ENCODE measurements at places on chromosomes 7 and 10.

- no peak for DNase-seq
These were observed 55.2 kb upstream of the RPA3 start for GRCh38 chr7:7773334-7774309.

DNA sequence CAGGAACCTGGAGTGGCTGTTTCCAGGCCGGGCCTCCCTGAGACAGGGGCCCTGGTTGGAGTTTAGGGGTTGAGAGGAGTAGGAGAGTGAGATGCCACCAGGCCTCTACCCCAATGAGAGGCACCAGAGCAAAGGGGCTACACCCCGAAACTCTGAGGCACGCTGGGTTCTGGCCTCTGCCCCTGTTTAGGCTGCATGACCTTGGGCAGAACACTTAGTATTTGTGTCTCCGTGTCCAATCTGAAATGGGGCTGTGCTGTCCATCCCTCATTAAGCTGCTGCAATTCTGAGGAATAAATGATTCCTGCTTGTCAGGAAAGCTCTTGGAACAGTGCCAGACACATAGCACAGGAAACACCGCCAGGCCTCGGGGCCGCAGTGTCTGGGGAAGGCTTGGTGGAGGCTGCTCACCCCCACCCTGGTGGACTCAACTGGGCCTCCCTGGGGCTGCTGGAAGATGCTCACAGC lies 40.5 kb upstream of the SAMD8 start:
- no peak for DNase-seq

DNA sequence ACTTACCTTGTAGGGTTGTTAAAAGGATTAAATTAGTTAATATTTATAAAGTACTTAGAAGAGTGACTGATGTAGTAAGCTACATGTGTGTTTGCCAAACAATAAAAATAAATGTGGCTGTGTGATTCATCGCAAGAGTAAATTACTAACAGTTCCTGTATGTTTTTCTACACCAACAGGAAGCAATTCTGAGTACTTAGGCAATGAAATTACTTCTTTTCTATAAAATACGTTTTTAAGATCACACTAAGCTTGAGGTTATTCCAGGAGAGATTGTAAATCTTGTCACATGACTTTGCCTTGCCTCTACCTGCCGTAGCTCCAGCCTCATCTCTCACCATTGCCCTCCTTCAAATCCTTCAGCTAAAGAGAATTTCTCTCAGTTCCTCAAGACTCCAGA lies 18.1 kb upstream of the GSTK1 start:
- no peak for DNase-seq

- DNase-seq, result no peak
These were observed 35.4 kb downstream of the KLF6 start for GRCh38 chr10:3749600-3749999.

- DNase-seq, result no peak
These were observed 3.3 kb upstream of the PDE1C start for GRCh38 chr7:32073533-32073932.

DNA sequence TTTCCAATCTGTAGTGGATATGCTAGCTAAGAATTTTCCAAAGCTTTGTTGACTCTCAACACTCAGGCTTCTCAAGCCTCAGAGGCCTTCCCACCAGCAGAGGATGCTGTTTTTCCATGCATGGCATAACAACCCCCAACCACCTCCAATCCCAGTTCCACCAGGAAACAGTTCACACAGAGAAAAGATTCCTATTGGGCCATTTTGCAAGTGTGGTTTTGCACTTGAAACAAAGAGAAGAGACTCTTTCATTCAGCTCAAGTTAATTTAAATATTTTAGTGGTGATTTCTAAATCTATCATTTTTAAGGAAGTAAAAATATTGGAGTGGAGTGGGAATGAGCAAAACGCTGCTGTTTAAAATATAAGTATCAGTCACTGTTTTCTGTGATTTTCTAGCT lies 105.6 kb upstream of the COL1A2 start:
- DNase-seq, result peak; percentile 74

GRCh38 chr7:108592646-108593201 lies 23.1 kb downstream of the DNAJB9 start:
- DNase-seq, result no peak

- no peak for DNase-seq
These were observed 166.7 kb downstream of the CDCA7L start for GRCh38 chr7:21778953-21779352.

GRCh38 chr7:2908103-2908683 lies 64.1 kb upstream of the GNA12 start:
- DNase-seq, result no peak

- DNase-seq, result no peak
These were observed 66.5 kb downstream of the MAP3K8 start for GRCh38 chr10:30500534-30500933.

DNA sequence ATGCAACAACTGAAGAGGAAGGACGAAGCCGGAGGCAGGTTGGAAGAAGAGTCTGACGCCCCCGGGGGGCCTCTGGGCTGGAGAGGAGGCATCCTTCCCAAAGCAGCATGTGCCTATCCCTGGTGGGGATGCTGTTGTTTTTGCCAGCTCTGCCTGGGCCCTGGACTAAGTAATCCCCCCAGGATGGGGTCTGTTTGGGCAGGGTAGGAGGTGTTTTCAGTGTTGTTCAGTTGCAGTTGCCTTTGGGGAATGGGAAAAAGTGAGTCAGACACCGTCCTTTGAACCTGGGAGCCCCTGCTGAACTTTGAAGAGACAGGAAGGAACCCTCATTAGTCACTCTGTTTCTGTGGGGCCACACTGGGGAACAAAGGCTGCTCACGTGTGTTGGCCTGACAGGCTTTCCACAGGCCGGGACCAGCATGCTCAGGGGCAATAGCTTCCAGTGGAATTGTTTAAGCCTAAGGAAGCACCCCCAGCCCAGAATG lies 35.2 kb upstream of the GDF10 start:
- no peak for DNase-seq

GRCh38 chr10:133559216-133559615 lies 6.2 kb downstream of the SYCE1 start:
- DNase-seq, result no peak

- DNase-seq, result no peak
These were observed 6.2 kb upstream of the CHST15 start for GRCh38 chr10:124099604-124100003.

GRCh38 chr10:98623176-98623575 lies 176.4 kb upstream of the HPS1 start:
- no peak for DNase-seq

DNA sequence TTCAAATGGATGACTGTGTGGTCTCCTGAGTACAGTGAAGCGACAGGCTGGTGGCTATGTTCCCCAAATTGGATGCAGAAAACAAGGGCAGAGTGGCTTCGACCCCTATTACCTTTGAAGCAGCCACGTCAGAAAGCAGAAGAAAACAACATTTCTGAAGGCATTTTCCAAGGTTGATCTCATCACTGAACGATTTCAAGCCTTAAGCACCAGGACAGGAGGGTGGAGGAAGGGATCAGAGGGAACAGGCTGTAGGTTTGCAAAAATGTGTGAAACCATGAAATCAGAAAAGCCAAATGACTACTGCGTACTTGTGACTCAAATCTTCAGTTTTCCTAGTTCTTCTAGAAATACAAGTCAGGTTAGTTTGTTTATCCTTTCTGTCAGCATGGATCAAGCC lies 181.0 kb upstream of the TMEM106B start:
- DNase-seq, result no peak

DNA sequence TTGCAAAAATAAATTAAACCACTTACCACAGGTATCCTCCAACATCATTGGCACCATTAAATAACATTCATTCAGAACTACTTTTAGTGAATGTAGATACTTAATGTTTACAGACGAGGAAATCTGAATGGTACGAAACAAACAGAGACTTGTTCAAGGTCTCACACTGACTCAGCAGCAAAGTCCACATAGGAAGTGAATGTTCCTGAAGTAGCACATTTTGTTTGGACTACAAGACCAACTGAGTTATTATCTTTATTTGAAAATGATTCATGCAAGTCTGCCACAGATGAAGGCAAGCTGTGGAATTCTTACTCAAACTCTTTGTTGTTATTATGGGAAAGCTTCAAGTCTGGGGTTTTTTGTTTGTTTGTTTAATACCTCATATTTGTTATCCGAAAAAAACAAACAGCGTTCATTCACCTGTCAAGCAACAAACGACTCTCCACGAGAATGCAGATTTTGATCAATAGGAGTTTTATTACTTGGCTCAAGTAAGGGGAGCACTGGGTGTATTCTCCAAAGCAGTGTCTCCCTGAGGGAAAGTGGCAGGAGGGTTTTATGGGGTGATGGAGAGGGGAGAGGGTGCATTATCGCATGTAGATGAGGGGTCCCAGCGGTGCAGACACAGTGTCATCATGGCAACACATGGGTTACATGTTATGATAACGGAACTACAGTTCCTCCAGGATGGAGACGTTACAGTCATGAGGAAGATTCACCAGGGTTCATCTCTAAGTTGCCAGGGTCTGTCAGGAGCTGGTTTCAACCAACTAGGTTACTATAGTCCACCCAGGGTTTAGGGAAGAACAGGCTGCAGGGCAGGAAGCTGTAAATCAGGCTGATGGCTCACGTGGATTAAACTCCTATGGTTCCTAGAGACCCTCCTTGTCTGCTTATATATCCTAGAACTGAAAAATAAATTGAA lies 147.7 kb upstream of the AKR1E2 start:
- no peak for DNase-seq

- no peak for DNase-seq
These were observed 157.3 kb upstream of the BET1 start for GRCh38 chr7:94161476-94161875.

DNA sequence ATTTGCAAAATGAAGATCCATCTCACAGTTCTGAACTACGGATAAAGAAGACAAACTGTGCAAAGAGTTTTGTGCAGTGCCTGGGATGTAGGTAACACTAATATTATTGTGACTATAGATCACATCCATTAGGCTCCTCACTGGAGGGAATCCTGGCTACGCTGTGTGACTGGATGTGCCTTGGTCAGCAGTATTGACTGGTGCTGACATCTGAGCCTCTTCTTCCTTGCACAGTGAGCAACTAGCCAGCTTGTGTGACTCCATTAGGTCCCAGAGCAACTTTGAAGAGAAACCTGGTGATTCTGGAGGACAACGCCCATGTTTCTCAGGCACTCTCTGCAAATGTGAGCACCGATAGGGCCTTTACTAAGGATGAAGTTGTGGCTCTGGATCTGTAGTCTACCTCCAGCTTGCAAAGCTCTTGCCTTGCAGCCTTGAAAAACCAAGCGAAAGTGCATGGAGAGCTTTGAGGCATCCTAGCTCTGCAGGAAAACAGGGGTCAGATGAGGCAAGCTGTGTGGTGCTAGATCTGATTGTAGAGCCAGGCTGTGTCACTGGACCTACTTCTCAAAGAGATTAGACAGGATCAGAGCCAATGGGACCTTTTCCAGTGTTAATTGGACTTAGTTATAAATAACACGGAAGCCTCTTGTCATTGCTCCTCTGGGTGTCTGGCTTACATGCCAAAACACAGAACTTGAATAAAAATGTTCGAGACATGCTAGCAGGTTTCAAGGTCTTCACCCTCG lies 303.6 kb upstream of the LYZL1 start:
- no peak for DNase-seq

DNA sequence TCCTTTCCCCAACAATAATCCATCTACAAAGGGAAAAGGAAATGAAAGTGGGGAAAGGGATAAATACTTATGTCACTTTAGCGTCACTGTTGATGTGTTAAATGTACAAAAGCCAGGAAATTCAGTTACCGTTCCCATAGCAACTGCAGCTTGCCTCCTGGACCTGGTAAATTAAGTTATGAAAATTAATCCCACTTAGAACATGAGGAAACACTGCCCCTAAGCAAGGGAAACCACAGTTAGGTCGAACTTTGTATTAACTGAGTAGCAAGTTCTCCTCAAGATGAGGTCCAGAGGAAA lies 338.2 kb upstream of the AOAH start:
- DNase-seq, result no peak

GRCh38 chr7:98223898-98224700 lies 12.9 kb downstream of the BHLHA15 start:
- no peak for DNase-seq

GRCh38 chr10:5976512-5977470 lies 552 bp downstream of the IL15RA start:
- no peak for DNase-seq

- DNase-seq, result no peak
These were observed 36.0 kb downstream of the GNA12 start for GRCh38 chr7:2807845-2808772.

DNA sequence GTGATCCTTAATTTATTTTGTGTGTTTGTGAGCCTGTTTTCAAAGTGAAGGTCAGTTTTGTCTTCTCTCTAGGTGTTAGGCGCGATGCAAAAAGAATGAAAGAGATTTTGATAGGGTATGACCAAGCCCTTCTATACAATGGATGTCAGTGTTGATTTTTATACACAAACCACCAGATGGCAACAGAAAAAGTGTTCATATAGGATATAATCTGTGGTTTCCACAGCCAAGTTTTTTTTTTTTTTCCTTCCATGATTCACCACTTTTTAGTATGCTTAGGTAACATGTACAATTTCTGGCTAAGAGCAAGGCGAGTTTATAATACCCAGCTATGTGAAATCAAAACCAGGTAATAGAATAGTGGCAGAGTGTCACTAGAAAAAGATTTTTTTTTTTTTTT lies 8.1 kb downstream of the SDK1 start:
- no peak for DNase-seq

- DNase-seq, result no peak
These were observed 2.6 kb downstream of the ABI1 start for GRCh38 chr10:26857991-26858706.

GRCh38 chr7:207418-208129 lies 15.2 kb downstream of the FAM20C start:
- DNase-seq, result no peak

Data from right atrium auricular region (tissue), 2 donors.